ENCODE measurements at places on chromosomes 7 and 10.
A peak's percentile ranks its signal among the peaks of the same experiment; 100 is the strongest.

- no peak for DNase-seq
Observed at GRCh38 chr10:48667960-48668590, 16.6 kb upstream of the WDFY4 start.

DNA sequence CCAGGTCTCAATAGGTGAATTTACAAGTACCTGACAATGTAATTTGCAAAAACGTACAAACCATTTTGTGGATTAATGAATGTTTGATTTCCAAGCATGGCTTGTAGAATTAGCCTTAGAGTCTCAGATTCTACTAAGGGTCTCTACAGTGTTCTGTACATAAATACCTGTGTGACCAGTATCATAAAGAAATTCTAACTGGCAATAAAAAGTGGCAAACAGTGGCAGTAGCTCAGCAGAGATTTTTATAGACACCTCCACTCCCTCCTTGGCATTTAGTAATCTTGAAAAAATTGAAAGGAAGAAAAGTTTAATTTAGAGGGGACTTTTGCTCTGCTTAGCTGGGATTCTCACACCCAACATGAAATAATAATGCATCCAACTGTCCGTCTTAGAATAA is 220.8 kb downstream of the POU6F2 start:
- DNase-seq, result no peak

GRCh38 chr7:13991791-13992595 is 2.5 kb upstream of the ETV1 start:
- no peak for DNase-seq

DNA sequence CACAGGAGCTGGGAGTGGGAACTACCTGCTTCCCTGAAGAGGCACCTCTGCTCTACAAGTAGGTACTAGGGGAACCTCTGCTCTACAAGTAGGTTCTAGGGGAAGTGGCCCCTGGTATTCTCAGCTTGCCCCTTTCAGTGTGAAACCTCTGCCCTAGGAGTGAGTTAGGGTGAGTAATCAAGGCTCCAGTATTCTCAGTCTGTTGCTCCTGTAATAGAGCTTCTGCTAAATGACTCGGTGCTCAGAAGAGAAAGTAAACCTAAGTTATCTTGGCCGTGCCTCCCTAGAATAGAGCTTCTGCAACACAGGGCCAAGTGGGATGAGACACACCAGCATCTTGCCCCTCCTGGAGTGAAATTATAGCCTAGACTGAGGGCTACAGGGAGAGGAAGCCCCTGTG is 13.4 kb upstream of the RASSF4 start:
- no peak for DNase-seq

DNA sequence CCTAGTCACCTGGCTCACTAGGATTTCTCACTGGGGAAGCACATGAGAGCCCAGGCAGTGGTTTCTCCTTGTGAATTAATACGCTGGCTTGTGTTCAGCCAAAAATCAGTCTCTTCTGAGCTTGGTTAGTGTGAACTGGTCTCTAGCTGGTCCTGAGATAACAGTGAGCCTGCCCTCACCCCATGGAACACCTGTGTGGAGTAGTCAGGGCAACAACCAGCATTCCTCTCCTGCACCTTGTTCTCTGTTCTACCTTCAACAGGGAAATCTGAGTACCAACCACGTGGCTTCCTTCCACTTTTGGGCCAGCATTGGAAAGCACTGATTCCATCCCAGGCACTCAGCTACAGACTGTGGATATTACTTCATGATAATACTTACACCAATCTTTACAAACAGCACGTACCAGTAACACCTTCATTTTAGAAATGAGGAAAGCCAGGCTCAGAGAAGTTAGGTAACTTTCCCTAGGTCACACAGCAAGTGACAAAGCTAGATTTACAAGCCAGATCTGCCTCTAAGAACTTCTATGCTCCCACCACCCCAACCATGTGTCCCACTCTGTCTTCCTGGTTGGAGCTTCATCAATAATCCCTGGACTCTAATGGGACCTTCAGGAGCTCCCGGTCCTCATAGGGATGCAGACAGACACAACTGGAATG is 106.6 kb downstream of the GRID1 start:
- DNase-seq, result no peak

GRCh38 chr7:2638224-2638991 is 6.6 kb downstream of the TTYH3 start:
- DNase-seq, result no peak

DNA sequence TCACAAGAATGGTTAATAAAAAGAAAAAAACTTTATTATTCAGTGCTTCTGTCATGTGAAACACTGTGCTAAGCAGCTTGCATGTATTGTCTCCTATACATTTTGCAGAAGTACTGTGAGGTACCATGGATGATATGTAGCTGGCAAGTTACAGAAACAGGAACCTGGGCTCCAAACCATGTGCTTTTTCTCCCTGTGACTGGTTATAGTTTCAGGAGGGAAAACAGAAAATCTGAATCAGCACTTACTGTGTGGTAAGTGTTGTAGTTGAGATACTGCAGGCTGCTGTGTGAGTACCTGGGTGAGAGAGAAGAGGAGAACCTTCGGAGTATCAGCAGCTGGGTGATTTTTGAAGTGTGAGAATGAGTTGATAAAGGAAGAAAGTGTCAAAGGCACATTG is 285.0 kb downstream of the SUGCT start:
- DNase-seq, result no peak

- DNase-seq, result no peak
Observed at GRCh38 chr7:1646957-1647891, 22.9 kb upstream of the ELFN1 start.

GRCh38 chr7:44638611-44639557 is 32.5 kb downstream of the OGDH start:
- peak; percentile 43 for DNase-seq

GRCh38 chr7:16839646-16840045 is 34.8 kb upstream of the AGR2 start:
- DNase-seq, result no peak

DNA sequence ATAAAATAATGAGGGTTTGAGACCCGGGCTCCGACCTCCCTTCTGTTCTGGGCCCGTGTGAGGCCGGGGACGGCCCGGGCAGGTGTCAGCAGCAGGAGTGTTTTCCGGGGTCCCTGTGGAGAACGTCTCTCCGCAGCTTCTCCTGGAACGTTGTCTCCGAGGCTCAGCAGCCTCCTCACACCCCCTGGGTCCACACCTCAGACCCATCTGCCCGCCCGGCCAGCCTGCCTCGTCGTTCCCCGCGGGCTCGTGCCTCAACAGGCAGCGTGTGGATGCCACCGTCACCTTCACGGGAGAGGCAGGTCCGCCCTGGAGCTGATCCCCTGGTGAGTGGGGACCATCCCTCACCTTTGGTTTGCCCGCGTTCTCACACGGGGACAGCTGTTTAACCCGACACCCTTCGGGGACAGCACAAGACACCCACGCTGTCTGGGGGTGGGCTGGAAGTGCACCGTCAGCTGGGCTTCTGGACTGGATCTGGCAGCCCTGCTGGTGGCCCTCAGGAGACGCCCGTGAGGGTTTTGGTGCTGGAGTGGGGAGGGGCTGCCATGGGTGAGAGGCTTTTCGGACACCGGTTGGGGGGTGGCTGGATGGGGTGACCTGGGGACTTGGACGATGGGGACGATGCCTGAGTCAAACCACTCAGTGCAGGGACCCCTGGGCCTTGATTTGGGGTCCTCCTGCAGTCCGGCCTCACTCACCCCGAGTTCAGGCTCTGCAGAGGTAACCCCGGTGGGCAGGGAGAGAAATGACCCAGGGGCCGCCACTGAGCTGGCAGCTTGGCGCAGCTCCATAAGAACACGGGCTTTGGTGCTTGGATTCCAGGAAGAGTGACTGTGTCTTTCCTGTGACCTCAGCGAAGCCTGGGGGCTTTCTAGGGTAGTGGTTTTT is 131.7 kb downstream of the DNAJB6 start:
- DNase-seq, result no peak

- DNase-seq, result no peak
Observed at GRCh38 chr7:11077816-11078215, 104.1 kb downstream of the PHF14 start.

DNA sequence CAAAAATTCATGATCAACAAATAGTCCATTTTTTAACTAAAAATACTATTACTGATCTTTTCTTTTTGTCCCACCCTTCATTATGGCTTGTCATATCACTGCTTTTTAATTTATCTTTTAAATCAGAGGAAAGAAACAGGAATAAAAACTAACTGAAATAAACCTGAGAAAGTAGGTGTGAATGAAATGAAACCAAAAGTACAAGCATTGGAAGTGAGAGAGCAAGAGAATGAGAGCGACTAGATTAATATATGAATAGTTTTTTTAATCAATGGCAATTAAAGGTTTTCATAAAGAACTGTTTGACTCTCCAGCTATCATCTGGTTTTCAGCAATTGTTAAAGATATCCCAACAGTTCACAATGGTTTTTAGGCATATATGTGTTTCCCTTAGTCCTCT is 137.8 kb downstream of the SPAG6 start:
- no peak for DNase-seq

GRCh38 chr10:36182179-36182566 is 540.1 kb upstream of the FZD8 start:
- DNase-seq, result no peak

DNA sequence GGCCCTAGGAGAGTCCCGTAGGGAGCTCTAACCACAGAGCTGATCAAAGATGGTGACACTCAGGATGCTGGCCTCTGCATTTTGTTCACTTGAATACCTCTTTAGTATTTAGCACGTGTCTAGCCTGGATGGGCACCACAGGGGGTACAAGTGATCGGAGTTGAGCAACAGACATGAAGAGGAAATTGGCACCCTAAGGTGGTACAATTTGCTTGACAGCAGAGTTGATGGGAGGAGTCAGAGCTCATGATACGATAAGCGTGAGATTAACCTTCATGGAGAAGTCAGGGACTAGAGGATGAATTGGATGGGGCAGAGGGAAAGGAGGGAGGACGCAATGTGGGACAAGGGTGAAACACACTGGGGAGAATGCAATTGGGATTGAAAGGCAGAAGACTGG is 9.9 kb upstream of the ZNF212 start:
- DNase-seq, result no peak

DNA sequence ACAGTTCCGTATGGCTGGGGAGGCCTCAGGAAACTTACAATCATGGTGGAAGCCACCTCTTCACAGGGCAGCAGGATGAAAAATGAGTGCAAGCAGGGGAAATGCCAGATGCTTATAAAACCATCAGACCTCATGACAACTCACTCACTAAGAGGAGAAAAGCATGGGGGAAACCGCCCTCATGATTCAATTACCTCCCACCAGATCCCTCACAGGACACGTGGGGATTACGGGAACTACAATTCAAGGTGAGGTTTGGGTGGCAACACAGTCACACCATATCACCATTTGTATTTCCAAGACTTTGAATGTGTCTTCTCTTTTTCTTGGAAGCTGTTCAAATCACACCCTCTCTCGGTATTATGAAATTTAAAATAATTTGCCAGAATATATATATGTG is 80.1 kb downstream of the SEMA3D start:
- no peak for DNase-seq

GRCh38 chr10:69242852-69243212 is 22.7 kb downstream of the HKDC1 start:
- no peak for DNase-seq

GRCh38 chr7:78510580-78511188 is 712.1 kb downstream of the PHTF2 start:
- DNase-seq, result peak; percentile 28

DNA sequence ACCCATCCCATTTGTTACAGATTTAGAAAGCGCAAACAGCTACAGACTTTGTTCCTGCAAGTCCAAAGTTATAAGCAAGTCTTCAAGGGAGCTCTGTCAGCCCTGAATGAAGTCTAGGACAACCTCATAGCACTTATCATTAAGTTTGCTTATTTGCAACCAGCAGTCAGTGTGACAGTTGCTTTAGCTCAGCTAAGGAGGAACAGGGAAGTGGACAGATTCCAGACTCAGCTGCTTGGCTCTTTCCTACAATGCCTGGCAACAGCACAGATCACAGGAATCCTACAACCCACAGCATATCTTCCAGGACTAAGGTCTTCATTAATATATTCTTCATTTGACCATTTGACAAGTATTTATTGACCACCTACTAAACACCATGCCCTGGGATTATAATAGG is 17.4 kb upstream of the KIF5B start:
- DNase-seq, result no peak

GRCh38 chr10:21159669-21160068 is 262.6 kb upstream of the NEBL start:
- DNase-seq, result no peak

DNA sequence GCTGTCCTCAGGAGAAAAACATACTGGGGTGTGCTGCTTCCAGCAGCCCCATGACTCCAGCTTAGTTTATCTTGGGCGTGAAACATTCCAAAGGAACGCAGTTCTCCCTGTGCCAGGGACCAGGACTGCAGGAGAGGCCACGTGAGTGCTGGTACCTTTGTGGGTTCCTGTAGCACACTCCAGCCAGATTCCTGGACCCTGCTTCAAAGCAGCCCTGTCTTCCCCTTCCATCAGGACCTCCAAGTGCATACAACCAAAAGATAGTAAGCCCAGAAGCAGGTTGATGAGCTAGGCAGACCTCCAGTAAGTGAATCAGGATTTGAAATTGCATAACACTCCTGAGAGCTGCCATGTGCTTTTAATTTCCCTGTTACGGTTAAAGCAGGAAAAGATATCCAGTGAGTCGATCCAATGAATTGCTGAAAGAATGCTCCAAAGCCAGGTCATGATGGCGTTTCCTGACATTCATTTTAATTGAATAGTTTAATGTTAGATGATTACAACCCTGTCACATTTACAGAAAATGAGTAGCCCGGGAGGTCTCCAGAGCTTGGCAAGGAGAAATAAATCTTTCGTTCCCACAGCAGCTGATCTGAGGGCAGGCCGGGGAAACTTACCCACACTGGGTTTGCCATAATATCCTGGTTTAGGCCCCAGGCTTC is 38.9 kb upstream of the CPXM2 start:
- no peak for DNase-seq

DNA sequence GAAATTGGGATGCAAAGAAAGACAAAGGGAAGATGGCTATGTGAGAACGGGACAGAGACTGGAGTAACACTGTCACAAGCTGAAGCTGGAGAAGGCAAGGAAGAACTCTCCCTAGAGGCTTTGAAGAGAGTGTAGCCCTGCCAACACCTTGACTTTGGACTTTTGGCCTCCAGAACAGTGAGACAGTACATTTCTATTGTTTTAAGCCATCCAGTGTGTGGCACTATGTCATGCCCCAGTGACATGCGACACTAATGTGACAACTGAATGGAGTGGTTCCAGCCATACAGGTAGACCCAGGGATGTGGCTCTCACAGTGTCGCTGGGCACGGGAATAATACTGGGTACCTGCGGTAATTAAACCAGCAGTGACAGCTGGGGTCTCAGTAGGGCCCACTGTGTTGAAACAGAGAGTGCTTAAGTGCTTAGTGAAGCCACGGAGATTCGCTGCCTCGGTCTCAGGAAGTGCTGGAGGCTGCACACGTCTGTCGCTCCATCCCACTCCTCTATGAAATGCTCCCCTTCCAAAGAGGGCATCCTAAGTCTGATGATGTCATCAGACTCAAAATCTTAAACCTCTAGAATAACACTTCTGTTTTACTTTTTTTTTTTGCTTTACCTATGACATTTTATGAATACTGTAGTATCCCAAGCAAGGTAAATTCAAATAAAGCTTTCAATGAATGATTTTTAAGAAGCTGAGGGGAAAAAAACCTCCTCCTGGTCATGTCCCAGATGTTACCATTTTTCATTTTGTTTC is 154.6 kb upstream of the RHEB start:
- no peak for DNase-seq

GRCh38 chr10:13099666-13100348 is at the start of gene OPTN:
TSS of gene OPTN (plus strand) at chr10:13100163. CDS start at chr10:13109123, 8,960 bp downstream.
- DNase-seq, result peak; percentile 48

- no peak for DNase-seq
Observed at GRCh38 chr10:71372882-71373495, 23.7 kb upstream of the CDH23 start.
